NCI-H1417 (cell line): ENCODE measurements at places on chromosomes 4 and X.

DNA sequence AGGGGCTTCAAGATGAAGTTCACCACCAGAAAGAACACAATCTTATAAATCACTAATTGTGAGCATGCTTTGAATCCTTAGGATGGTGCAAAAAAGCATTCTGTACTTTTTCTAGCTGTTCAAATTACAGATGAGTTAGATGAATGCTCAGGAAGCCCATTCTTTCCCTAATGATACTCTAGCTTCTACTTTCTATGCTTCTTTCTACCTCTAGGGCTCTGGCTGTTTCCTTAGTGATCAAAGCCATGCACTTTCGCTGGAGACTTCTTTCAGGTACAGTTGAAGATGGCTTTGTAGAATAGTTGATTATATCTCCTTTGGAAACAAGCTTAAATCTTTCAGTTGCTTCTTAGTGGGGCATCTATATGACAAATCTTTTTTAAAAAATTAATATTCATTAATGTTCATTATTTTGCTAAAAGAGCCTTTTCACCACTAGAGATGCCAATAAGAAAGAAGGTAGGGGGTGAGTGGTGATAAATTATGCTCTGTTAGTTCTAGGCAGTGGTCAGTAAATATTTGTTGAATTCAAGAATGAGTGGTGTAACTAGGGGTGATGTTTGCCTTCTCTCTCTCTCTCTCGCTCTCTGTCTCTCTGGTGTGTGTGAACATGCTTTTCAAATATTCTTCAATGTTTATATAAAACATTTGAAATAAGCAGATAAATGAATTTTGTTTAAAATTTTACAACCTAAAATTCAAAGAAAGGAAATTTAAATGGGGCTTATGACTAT is 169.4 kb downstream of the GLUD2 start:
- DNase-seq: no peak

DNA sequence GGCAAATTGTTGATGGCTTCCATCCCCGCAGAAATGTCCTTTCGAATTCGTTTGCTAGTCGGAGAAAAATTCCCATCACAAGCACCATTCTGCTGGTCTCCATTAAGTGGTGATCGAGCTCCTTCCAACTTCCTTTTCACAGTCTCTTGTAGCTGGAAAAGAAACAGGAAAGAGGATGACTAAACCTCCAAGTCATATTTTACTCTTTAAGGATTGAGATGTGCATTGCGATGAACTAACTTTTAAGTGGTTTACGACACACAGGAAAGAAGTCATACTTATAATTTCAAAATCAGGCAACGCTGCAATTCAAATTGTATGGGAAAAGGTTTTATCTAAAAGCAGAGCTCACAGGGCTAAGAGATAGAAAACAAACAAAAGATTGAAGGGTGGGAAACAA is 225.2 kb downstream of the MGST2 start:
- DNase-seq: no peak

DNA sequence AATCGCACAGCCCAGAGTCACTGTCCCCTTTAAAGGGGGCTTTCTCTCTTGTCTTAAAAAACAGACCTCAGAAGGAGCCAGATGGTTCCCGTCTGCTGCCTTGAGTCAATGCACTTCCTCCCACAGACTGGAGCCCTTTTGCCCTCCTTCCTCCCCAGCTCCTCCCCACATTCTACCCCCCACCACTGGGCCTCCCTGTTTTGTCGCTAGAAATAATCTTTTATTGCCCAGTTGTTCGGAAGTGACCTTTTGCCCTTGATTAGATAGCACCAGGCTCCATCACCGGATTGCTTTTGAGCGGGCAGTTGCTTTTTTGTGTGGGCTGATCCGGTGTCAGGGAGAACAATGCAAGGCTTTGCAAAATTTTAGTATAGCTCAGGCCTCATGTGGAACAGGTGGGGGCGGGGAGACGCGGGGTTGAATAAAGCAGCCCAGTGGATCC is 47.7 kb downstream of the SPRY1 start:
- DNase-seq: no peak

- no peak for DNase-seq
Measured at GRCh38 chr4:118939169-118939783, 50.6 kb downstream of the SYNPO2 start.

- no peak for DNase-seq
Measured at GRCh38 chrX:347351-348117, 28.9 kb upstream of the GTPBP6 start.

DNA sequence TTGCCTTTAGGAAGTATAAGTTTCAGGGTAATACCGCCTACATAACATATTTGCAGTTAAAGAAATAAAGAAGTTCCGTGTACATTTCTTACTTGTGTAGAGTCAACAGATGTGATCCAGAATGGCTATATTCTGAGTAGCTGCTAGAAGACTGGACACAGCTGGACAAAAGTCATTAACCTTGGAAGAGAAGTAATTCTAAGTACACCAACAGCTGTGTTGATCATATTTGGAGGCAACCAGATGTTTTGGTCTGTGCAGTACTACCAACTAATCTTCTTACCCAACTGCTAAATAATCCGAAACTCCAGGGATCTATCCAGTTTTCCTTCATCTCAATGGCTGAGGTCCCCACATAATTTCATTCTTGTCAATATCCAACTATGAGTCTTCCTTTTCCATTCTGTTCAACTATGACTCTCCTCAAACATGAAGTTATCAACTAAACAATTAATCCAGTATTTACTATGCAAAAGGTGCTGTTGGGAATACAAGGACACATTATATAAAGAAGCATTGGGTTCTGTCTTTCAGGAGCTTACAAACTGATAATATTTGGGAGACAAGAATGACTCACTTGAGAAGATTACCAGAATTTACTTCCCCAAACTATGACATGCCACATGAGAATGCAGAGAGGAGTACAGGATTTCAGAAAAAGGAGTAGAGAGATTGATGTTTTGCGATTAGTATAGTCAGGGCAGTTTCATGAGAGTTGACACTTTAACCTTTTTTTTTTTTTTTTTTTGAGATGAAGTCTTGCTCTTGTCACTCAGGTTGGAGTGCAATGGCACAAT is 78.2 kb downstream of the COL4A6 start:
- no peak for DNase-seq

DNA sequence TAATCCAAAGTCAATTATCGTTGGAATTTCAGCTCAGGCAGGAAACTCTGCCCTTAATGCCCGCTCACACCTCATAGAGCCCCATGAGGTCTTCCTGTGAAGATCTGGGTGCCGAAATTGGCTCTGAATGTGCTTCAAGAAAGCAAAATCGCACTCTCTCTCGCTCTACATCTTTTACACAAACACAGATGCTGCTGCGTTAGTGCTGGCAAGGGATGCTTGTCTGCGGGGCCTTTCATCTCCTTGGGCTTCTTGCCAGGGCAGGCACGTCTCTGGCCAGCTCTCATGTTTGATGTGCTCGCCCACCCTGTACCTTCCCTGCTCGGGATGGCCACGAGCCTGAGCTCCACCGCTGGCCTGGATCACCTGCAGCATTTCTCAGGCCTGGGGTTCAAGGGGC is 66.5 kb downstream of the CLCN4 start:
- no peak for DNase-seq

- DNase-seq: no peak
Measured at GRCh38 chr4:31086756-31087330, 366.7 kb downstream of the PCDH7 start.

DNA sequence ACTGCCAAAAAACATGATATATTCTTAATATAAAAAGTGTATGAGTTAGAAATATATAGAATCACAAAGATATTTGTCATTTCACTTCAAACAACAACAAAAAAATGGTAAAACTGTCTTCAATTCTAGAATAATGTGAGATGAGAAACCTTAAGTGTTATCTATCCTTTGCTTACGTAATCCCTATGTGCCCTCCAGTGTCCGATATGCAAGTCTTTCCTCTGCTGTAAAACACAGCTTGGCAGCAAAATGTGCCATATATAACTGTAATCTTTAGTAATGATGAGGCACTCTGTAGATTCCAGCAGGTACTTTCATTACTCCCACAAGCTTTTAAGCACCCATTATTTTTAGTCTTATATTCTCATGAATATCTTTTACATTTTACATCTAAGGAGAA is 555.1 kb upstream of the FRG1 start:
- DNase-seq: no peak

GRCh38 chr4:8115916-8116315 is 42.7 kb downstream of the ABLIM2 start:
- DNase-seq: no peak

- DNase-seq: no peak
Measured at GRCh38 chr4:71614621-71615020, 169.3 kb downstream of the GC start.

DNA sequence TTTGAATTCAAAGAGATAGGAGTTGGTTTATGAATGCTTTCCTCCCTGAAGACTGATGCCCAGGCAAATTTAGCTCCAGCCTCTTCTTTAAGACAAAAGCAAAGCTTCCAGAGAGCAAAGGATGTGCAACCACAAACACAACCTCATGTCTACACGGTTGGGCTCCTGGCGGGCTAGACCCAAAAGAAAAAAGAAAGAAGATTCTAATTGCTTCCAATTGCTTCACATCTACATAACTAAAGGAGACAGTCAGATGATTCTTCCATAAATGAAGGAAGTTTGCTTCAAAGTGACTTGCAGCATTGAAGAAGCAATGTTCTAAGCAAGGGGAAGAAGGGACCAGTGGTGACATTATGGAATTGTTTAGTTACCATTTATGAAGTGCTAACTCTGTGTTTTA is 1603.0 kb upstream of the TENM3 start:
- no peak for DNase-seq

DNA sequence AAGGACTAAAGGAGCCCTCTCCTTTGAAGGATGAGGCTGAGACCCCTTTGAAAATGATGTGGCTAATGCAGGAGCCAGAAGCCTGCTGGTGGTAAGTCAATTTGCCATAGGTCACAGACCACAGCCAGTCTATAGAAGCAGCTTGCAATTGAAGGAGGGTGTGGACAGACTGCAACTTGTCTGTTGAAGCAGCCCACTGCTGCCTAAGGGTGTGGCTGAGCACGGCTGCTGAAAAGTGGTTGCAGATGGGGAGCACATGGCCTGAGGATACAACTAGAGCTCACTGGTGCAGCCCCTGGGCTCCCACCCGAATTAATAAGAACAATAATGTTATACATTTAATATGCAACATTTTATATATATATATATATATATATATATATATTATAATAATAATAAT is 11.4 kb upstream of the EXOC1L start:
- DNase-seq: peak; percentile 2

- no peak for DNase-seq
Measured at GRCh38 chr4:27789773-27790172, 929.1 kb downstream of the STIM2 start.

GRCh38 chr4:23718435-23718834 is 171.4 kb downstream of the PPARGC1A start:
- no peak for DNase-seq

GRCh38 chr4:41611881-41612871 is 74.2 kb downstream of the LIMCH1 start:
- peak; percentile 84 for DNase-seq

DNA sequence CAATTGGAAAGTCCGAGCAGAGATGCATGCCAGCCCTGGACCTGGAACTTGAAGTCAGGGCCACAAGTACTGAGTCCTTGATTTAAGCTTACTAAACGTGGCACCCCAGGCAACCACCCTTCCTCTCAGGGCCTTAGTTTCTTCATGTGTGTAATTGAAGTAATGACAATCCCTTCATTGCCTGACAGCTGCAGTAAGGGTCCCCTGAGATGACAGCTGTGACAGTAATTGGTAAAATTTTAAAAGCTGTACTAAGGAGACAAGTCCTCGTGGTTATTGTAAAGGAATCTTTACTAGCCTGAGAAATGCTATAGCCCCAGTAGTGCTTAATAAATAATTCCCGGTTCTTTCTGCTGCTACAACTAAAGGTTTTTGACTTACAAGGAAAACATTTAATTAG is 175.1 kb upstream of the RADX start:
- DNase-seq: no peak

GRCh38 chr4:29081234-29081955 is 1638.8 kb upstream of the PCDH7 start:
- peak; percentile 3 for DNase-seq

DNA sequence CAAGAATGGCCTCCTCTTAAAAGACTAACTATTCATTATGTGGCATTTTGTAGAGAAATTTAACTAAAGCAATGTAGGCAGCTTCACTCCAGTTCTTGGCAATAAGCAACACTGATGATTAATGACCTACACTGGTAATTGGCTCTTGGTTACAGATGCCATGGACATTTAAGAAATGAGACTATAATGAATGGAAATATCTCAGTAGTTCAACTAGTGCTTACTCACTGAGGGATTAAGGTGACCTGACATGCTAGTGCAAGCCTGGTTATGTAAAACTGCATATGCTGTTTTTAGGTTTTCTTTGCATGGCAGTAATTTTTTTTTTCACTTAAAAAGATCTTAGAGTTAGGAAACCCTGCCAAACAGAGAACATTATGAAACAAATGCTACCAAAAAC is 152.7 kb upstream of the AADAT start:
- peak; percentile 9 for DNase-seq

DNA sequence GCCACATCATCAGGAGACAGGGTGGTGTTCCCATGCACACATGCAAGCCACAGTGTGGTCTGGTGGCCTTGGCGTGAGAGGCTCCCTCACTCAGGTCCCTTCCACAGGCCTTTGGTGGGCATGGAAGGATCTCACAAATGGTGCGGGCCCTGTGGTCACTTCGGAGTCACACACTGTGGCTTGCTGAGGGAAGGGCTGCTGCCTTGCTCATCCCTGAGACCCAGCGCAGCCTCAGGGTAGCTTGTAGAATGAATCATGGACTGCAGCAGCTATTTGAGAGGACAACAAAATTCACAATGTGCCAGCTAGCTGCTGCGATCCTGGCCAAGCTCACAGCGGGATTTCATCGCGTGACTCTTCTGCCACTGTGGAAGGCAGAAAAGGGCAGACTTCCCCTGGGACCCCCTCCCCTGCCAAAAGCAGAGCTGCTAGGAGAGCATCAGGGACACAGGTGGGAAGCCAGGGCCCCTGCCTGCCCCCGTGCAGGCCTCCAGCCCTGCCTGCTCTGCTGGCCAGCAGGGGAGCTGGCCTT is 106.4 kb downstream of the ABLIM2 start:
- DNase-seq: no peak

- no peak for DNase-seq
Measured at GRCh38 chr4:38989487-38989886, 42.7 kb downstream of the TMEM156 start.
